ENCODE measurements at places on chromosomes 1 and 21.

- DNase-seq, result no peak
These were observed 11.9 kb upstream of the VAV3 start for GRCh38 chr1:107976836-107977235.

- DNase-seq, result no peak
These were observed 5.2 kb upstream of the C2CD2 start for GRCh38 chr21:41958886-41959563.

GRCh38 chr1:1622010-1622787 is 6.9 kb downstream of the MIB2 start:
- DNase-seq, result no peak

- DNase-seq, result no peak
These were observed 115.8 kb downstream of the DSCAM start for GRCh38 chr21:40731206-40731605.

DNA sequence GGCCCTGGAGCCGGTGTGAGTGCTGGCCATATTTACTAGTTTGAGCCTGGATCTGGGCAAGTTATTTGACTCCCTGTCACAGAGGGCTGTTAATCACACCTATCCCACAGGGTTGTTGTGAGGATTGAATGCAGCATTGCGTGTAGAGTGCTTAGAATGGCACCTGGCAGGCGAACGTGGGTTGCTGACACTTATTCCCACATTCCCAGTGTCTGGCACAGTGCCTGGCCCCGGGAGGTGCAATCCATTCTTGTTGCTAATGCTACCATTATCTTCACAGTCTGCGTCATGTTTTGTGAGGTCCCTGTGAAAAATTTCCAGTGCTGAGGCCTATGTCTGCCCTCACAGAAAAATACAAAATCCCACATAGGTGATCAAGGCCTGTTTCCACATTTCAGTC is 66.1 kb downstream of the CD2 start:
- no peak for DNase-seq

DNA sequence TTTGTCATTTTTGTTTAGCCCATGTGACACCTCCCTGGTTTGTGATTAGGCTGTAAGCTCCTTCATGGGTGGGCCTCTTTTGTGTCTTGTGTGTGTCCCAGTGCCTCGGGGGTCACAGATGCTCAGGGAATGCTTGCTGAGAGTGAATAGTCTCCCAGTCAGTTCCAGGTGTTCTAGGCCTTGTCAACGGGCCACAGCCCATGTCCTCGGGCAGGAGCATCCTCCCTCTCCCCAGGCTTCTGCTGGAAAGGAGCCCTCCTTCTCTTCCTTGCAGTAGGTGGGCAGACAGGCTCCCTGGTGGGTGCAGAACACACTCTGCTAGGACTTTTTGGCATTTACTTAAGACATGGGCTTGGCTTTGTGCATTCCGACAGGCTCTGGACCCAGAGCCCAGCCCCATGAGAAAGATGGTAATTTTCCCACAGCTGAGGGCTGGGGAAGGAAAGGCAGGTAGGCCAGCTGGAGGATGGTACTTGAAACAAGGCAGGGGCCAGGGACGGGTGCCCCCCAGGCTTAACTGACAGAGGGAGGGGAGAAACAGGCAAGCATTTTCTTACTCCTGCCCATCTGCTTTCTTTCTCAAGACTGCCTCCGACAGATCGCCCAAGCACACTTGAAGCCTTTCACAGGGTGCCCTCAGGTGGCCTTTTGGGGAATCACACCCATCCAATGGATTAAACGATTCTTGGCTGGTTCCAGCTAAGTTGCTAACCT is 7.1 kb upstream of the CPLANE2 start:
- peak; percentile 83 for DNase-seq

DNA sequence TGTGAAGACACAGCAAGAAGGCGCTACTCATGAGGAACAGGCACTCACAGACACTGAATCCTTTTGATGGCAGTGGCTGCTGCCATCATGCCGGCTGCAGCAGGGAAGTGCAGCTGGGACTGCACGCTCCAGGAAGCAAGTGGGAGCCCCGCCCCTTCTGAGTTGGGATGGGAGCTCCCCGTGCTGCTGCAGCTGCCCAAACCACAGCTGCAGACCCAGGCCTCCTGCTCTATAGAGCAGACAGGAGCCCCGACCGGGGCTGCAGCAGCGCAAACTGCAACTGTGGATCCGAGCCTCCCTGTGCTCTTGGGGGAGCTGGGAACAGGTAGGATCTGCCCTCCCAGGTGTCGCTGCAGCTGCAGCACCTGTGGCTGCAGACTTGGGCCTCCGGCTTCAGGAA is 65.2 kb upstream of the MARK1 start:
- peak; percentile 45 for DNase-seq

DNA sequence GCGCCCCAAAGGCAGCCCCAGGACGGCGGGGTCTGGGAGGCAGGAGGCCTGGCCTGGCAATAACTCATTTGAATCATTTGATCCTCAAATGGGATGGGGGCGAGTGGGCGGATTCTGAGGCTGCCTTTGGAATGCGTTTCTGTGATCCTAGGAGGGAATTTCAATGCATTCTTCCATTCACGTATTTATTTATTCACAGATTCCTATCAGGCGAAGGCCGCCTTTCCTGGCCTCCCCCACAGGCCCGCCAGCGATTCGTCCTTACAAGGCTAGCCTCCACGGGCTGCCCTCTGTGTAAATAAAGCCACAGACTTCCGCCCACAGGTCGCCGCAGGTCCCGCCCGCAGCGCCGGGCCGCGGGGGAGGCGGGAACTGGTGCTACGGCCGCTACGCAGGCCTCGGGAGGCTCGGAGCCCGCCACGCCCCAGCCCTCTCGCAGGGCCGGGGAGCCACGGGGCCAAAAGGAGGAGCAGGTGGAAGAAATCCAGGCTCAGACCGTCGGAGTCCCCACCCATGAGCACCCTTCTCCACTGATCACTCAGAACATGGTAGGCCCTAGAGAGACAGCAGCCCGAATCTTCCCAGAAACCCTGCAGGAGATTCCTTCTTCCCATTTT is 31.3 kb upstream of the JUN start:
- peak; percentile 94 for DNase-seq

DNA sequence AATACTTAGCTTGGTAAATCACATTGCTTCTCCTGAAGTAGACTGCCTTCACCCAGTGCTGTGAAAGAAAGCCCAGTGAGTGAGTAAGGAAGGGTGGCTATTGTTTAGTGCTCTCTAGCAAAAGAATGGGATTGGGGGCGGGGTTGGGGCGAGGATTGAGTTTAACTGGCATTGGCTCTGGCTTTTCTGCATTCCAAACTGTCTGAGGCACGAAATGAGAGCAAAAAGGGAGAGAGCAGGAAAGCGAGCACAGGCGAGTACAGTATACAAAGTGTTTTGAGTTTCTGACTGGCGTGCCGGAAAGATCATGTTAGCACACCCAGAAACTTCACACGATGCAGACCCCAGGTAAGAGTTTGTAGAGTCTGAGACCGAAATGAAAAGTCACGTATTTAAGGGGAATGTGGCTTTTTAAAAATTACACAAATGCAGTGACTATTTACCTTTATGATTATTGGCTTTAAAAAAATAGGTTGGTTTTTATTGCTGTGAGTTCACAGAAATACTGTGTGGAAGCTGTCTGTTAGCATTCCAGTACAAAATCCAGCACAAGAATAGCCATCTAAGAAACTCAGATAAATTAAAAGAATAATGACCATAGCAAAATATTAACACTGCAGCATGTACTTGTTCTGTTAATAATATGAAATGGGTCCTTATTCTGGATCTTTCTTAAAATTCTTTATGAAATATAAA is 155.4 kb downstream of the CLEC20A start:
- DNase-seq, result peak; percentile 87

DNA sequence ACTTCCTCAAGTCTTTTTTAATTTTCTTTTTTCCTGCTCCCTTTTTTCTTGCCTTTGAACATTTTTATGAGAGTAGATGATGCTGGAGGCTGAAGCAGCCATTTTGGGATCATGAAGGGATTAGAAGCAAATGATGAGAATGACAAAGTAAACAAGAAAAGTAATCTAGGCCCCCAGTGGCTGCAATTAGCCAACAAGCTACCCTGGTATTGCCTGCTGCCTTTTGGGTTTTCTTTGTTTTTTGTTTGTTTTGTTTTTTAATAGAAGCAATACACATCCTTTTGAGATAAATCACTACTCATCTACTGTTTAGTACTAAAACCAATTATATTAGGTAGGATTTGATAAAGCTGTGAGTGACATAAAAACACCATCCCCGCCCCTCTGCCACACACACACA is 280.7 kb upstream of the ADGRL2 start:
- DNase-seq, result no peak

DNA sequence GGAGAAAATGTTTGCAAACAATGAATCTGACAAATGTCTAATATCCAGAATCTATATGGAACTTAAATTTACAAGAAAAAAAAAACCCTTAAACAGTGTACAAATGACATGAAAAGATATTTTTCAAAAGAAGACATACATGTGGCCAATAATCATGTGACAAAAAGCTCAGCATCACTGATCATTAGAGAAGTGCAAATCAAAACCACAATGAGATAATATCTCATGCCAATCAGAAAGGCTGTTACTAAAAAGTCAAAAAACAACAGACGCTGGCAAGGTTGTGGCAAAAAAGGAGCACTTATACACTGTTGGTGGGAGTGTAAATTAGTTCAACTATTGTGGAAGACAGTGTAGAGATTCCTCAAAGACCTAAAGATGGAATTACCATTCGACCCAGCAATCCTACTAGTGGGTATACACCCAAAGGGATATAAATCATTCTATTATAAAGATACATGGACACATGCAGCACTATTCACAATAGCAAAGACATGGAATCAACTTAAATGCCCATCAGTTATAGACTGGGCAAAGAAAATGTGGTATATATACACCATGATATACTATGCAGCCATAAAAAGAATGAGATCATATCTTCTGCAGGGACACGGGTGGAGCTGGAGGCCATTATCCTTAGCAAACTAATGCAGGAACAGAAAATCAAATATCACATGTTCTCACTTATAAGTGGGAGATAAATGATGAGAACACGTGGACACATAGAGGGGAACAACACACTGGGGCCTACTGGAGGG is 123.2 kb downstream of the PTPRC start:
- DNase-seq, result no peak

GRCh38 chr1:73604211-73604610 is 593.8 kb downstream of the LRRIQ3 start:
- no peak for DNase-seq

GRCh38 chr21:32134441-32135130 is 144.3 kb downstream of the MIS18A start:
- no peak for DNase-seq

DNA sequence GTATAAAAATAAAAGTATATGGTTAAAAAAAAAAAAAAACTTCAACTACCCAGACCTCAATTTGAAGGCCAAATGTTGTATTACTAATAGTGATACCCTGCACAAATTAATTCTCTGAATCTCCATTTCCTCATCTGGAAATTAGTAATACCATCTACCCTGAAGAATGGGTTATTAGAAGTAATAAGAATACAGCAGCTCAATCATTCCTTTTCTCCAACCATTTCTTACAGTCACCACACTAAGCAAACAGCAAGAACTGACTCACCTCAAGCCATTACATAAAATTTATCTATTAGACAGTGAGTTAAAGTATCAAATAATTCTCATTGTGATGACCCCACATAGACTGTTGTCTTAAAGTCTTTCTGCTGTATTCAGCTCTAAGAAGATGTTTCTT is 39.6 kb downstream of the RERE start:
- DNase-seq, result no peak
